Calu3 (cell line): ENCODE measurements at places on chromosomes 16 and 17. TPM values are rescaled to one million over a fixed set of nuclear protein-coding genes. Genes with fewer than 3 reads are reported as not detected.

DNA sequence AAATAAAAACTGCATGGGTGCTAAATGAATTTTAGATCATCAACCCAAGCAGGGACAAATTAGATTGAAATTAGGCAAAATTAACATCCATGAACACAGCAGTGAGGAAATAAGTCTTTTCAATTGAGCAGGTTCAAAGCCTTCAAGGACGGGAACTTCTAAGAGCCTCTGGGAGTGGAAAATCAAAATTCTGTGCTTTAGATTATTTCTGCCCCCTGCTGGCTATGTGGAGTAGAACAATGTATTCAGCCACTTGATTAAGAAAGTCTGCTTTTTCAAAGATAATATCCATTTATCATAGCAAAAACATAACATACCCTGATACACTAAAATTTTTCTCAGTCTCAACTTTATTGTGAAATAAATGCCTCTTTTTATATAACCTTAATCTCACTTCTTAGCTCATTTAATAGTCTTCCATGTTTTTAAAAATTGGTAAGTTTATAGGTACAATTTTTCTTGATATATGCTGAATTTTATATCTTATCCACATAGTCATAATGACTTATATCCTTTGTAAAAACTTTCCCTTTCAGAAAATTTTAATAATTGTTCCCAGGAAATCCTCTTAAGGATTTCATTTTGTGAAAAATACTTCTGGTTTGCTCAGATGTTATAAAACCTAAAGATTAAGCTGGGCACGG lies 28.1 kb upstream of the NOL11 start:
- H3K27me3 ChIP-seq, result no peaks in the 10 kb centered on the region
- H3K4me3 ChIP-seq, result no peak overlapping the region
- H3K4me1 ChIP-seq, result no peaks in the 10 kb centered on the region

Gene PRR14
- total RNA-seq, result 47.4 and 59.4 TPM in 2 replicates

Gene ODAD4
- total RNA-seq, result 0.73 and 2.7 TPM in 2 replicates

GRCh38 chr17:68749349-68750207 lies 148.4 kb upstream of the FAM20A start:
- H3K27ac ChIP-seq, result no peak overlapping the region
- no peaks in the 10 kb centered on the region for H3K4me1 ChIP-seq
- no peak overlapping the region for H3K4me3 ChIP-seq

Gene SLC25A10
- total RNA-seq, result 66.5 and 72.3 TPM in 2 replicates

DNA sequence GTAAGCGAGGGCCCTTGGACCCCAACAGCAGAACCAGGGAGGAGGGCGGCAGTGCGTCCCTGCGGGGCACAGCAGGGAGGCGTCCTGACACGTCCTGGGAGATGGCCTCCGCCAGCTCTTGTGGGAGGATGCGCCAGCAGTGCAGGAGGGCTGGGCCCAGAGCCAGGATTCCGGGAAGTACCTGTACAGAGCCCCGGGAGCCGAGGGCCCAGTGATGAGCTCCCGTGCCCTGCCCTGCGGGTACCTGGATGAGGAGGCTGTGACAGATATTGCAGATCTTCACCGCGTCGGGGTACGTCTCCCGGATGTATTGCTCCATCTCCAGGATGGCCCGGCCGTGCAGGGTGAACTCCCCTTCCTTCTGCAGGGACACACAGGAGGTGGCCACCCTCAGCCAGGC lies 23.1 kb downstream of the KDM8 start:
- H3K27me3 ChIP-seq, result no peaks in the 10 kb centered on the region
- H3K4me3 ChIP-seq, result no peak overlapping the region

Gene PABPN1L
- total RNA-seq, result not detected in 2 replicates

Gene ABCA3
- 7.6 and 9.6 TPM in 2 replicates for total RNA-seq

DNA sequence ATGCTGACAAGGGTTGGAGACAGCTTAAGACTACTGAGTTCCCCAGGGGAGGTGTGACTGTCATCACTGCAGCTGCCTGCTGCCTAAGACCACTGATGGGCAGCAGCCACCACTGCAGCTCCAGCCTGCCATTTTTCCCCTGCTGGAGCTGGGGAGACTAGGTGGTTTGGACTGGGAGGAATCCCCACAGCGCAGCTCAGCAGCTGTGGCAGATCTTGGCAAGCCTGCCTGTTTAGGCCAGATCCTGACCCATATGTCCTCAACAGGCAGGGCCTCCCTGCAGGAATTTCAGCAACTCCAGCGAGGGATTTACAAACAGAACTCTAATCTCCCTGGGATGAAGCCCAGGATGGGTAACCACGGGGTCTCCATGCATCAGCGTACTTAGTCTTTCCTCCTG lies 356.4 kb upstream of the TOM1L1 start:
- no peaks in the 10 kb centered on the region for H3K36me3 ChIP-seq
- H3K27me3 ChIP-seq, result no peaks in the 10 kb centered on the region
- no peaks in the 10 kb centered on the region for H3K4me1 ChIP-seq
- DNase-seq, result no peak

- H3K4me1 ChIP-seq, result no peaks in the 10 kb centered on the region
- no peak overlapping the region for H3K4me3 ChIP-seq
- no peaks in the 10 kb centered on the region for H3K27me3 ChIP-seq
- no peak overlapping the region for H3K27ac ChIP-seq
Measured at GRCh38 chr17:13736916-13737315, 135.2 kb upstream of the HS3ST3A1 start.

DNA sequence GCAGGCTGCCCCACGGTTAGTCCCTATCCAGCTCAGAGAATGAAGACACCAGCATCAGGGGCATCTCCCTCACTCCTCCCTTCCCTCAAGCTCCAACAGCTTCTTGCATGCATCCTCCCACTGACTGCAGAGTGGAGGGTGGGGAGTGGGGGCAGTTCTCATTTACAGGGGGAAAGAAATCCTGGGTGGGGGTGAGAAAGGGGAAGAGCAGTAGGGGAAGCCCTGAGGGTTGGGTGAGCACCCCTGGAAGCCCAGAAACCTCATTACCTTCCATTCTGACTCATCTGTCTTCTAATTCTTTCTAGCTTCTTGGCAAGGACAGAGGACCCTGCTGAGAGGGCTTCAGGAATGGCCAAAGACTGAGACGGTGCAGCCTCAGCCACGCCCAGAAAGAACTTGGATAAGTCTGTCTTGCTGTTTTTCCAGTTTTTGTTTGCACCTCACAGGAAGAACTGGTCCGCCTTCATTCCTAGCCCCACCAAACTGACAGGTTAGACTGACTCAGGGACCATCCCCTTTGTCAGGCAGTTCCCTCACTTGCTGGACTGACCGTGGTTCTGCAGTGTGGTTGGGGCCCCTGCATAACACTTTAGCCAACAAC lies 52.5 kb upstream of the WSB1 start:
- H3K4me1 ChIP-seq, result peaks cover 65% of the 10 kb centered on the region
- peak overlapping the region; percentile 93 for H3K27ac ChIP-seq
- H3K27me3 ChIP-seq, result no peaks in the 10 kb centered on the region
- DNase-seq, result peak; percentile 86

DNA sequence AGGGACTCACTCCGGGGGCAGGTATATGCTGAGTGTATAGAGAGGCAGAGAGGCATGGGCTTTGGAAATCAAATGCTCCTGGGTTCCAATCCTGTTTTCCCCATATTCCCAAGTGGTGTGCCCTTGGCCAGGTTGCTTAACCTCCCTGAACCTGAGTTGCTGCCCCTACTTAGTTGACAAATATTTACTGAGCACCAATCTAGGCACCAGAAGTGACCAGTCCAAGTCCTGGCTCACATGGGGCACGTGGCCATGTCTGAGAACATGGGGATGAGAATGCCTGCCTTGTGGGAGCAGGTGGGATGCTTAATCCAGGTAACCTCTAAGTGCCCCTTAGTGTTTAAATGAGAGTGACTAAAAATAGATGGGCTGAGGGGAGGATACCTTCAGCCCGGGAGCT lies 4.2 kb downstream of the SOCS3 start:
- peak overlapping the region; percentile 86 for H3K4me3 ChIP-seq
- peak overlapping the region; percentile 46 for H3K27ac ChIP-seq
- DNase-seq, result no peak
- H3K36me3 ChIP-seq, result peaks cover 70% of the 10 kb centered on the region
- H3K4me1 ChIP-seq, result peaks cover 38% of the 10 kb centered on the region

DNA sequence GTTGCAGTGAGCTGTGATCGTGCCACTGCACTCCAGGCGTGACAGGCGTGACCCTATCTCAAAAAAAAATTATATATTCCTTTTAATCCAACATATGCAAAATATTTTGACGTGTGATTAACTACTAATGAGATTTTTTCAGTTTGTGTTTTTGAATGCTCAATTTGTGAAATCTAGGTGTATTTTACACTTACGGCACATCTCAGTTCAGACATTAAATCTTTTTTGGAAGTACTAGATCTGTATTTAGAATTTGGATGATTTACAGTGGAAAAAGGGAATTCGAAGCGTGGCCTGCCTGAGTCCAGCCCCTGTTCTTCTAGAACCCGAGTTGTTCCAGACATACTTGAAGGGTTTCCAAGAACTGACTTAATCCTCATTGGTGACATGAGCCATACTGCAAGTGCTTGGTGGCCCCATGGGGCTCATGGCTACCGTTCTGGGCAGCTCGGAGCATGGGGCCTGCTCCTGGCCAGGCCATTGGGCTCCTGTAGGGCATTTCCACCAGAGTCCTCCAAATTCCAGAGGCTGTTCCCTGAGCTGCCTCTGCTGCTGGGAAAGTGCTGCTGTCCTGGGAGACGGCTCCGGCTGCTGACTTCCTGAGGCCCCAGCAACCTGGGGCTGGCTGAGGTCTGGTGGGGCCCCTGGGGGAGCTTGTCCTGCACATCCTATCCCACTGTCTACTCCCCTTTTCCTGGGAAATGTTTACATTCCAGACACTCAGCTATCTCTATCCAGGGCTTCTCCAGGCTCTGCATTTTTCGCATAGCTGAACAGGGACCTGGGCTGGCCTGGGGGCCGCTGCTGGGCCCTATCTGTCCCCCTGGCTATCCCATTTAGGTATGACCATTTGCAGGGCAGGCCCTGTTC lies 27.2 kb downstream of the LLGL2 start:
- H3K27ac ChIP-seq, result no peak overlapping the region
- H3K4me3 ChIP-seq, result no peak overlapping the region
- no peak for DNase-seq
- peaks cover 21% of the 10 kb centered on the region for H3K4me1 ChIP-seq

GRCh38 chr17:73838815-73839214 lies 194.6 kb upstream of the SDK2 start:
- H3K27ac ChIP-seq, result no peak overlapping the region
- no peak overlapping the region for H3K4me3 ChIP-seq
- no peaks in the 10 kb centered on the region for H3K4me1 ChIP-seq
- H3K36me3 ChIP-seq, result no peaks in the 10 kb centered on the region
- DNase-seq, result no peak

- H3K36me3 ChIP-seq, result no peaks in the 10 kb centered on the region
- H3K4me1 ChIP-seq, result no peaks in the 10 kb centered on the region
- DNase-seq, result no peak
- H3K27me3 ChIP-seq, result peaks cover 14% of the 10 kb centered on the region
- no peak overlapping the region for H3K4me3 ChIP-seq
Measured at GRCh38 chr16:57600952-57601580, 27.4 kb upstream of the ADGRG1 start.

DNA sequence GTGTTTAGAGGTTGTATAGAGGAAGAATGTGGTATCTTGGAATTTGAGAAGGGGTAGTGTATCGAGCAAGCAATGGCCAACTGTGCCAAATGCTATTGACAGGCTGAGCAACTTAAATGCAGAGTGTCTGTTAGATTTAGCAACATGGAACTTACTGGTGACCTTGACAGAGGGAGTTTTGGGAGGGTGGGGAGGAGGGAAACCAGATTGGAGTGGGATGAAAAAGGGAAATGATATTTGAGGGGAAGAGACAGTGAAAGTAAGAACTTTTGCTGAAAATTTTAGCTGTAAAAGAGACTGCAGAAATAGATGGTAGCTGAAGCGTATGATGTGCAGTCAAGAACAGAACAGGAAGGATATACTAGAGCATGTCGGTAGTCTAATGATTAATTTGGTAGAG lies 1.1 kb downstream of the LRRC36 start:
- peak overlapping the region; percentile 4 for H3K27ac ChIP-seq
- peaks cover 40% of the 10 kb centered on the region for H3K4me1 ChIP-seq
- H3K36me3 ChIP-seq, result peaks cover 25% of the 10 kb centered on the region
- H3K4me3 ChIP-seq, result peak overlapping the region; percentile 79

DNA sequence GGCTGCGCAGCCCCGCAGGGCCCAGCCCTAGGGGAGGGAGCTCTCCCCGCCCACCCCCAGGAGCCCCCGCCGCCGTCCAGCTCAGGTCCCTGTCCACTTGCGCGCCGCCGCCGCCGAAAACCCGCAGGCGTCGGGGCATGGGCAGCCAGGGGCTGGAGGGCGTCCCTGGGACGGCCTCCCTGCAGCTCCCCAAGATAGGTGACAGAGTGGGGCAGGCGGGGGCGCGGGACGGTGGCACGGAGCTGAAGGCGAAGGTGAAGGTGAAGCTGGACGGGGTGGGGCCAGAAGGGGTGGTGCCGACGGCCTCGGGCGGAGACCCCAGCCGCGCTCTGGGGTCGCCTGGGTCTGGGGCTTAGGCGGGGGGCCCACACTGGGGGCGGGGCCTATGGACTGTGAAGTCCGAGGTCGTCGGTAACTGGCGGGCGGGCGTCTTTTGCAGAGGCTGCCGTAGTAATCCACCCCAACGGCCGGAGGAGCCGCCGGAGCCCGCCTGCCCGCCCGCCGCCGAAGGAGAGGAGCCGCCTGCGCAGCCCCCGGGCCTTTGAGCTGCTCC lies 27.2 kb downstream of the SREBF1 start:
- no peak overlapping the region for H3K4me3 ChIP-seq
- H3K27ac ChIP-seq, result no peak overlapping the region
- H3K4me1 ChIP-seq, result peaks cover 7% of the 10 kb centered on the region
- H3K27me3 ChIP-seq, result no peaks in the 10 kb centered on the region
- H3K36me3 ChIP-seq, result peaks cover 70% of the 10 kb centered on the region

- H3K27ac ChIP-seq, result no peak overlapping the region
- H3K4me3 ChIP-seq, result no peak overlapping the region
Measured at GRCh38 chr16:57175896-57176295, 9.9 kb downstream of the PSME3IP1 start.

- no peaks in the 10 kb centered on the region for H3K4me1 ChIP-seq
- no peaks in the 10 kb centered on the region for H3K27me3 ChIP-seq
- DNase-seq, result no peak
- H3K36me3 ChIP-seq, result peaks cover 16% of the 10 kb centered on the region
- H3K4me3 ChIP-seq, result no peak overlapping the region
Measured at GRCh38 chr16:132120-132519, 6.4 kb downstream of the NPRL3 start.
